Neural crest cell (in vitro differentiated cells): ENCODE measurements at places on chromosomes 2 and 18. TPM values are rescaled to one million over a fixed set of nuclear protein-coding genes. Genes with fewer than 3 reads are reported as not detected.

RBKS gene
- 0.79 and 0.86 TPM in 2 replicates for total RNA-seq

BOLL gene
- total RNA-seq, result not detected in 2 replicates

SCYGR4 gene
- not detected in 2 replicates for total RNA-seq

MALL gene
- 0.79 and 1.1 TPM in 2 replicates for total RNA-seq

XDH gene
- total RNA-seq, result 0.75 and 1.5 TPM in 2 replicates

RFX8 gene
- total RNA-seq, result 0.44 and 0.48 TPM in 2 replicates

ZNF521 gene
- total RNA-seq, result 86.1 and 87.9 TPM in 2 replicates

C2orf15 gene
- 0.23 and 0.37 TPM in 2 replicates for total RNA-seq

MERTK gene
- total RNA-seq, result 3.3 and 4.4 TPM in 2 replicates

GRCh38 chr2:60273836-60274235 lies 279.6 kb downstream of the BCL11A start:
- no peak for DNase-seq

GRCh38 chr2:215238485-215239098 lies 73.3 kb upstream of the ATIC start:
- no peak for DNase-seq

DNA sequence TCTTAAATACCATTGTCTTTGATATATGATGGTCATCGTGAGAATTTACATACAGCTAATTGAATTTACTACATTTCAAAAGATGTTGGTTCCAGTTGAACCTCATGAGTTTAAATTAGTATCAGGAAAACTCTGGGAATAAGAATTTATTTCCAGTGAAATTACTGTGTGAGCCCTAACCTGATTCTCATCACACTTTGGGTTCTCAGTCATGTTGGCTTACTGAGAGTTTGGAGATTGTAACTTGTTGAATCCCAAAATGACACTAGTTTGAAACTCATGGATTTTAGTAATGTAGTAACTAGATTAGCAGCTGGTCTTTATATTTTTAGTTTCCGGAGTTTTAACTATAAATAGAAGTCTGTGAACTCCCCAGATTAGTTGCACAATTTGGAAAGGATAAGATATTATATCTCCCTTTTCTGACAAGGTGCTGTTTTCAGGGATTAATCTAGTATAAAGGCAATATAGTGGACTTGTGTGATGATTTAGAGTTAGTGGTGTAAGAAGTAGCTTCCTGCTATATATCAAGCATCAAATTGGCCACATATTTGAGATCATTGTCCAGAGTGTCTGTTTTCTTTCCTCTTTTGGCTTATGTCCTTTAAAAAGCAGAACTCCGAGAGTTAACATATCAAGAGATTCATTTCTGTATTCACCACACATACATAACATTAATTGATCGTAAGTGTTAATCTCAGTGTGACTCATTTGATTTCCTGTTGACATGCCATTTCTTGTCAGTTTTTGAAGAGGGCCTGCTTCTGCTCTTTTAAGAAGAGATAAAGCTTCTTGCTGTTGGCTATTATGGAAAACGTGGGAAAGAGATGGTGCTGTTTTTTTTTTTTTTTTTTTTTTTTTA lies 15.7 kb downstream of the NDUFV2 start:
- no peak for DNase-seq

DNA sequence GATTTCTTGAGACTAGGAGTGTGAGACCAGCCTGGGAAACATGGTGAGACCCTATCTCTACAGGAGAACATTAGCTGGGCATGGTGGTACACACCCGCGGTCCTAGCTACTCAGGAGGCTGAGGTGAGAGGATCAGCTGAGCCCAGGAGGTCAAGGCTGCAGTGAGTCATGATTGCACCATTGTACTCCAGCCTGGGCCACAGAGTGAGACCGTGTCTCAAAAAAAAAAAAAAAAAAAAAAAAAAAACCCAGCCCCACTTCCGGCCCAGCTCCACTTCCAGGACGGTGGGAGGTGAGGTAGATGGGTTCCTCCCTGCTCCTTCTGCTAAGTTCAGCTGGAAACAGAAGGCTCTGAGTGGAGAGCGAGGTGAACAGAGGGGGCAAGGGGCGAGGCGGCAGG lies 41.4 kb upstream of the NFATC1 start:
- DNase-seq, result no peak

DNA sequence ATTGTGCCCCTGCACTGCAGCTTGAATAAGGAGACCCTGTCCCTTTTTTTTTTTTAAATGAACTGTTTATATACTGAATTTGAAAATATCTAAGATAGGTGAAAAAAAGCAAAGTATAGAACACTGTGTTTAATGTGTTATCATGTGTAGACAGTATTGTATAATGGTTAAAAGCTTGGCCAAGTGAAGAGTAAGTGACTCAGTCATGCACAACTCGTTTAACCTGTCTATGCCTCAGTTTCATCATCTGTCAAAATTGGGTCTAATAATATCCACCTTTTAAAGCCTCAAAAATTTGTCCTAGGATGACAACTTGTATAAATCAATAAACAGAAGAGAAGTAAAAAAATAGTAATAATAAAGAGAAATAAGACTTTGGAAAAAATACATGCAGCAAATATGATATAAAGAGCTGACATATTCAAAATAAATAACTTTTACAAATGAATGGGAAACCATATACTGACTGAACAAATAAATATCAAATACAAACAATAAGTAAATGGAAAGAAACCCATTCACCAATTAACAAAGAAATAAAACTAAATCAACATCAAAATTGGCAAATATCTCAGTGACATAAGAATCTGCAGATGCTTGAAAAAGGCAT lies 113.7 kb downstream of the C2orf74 start:
- DNase-seq, result no peak

DNA sequence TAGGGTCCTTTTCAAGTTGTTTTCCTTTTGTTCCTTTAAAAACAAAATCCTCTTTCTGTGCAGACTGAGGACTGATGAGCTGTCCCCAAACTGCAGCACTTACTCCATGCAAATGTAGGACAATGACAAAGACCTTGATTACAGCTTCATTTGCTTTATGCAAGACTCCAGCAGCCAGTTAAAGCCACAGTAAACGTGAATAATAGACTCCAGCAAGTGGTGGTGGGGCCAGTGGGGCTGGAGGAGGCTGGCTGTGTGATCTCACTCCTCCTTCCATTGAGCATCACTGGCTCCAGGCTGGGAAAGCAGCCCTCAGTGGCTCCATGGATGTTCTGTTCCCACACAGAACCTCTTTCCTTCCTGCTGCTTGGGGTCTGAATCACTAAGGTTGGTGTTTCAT lies 306.0 kb upstream of the CELF4 start:
- DNase-seq, result no peak

DNA sequence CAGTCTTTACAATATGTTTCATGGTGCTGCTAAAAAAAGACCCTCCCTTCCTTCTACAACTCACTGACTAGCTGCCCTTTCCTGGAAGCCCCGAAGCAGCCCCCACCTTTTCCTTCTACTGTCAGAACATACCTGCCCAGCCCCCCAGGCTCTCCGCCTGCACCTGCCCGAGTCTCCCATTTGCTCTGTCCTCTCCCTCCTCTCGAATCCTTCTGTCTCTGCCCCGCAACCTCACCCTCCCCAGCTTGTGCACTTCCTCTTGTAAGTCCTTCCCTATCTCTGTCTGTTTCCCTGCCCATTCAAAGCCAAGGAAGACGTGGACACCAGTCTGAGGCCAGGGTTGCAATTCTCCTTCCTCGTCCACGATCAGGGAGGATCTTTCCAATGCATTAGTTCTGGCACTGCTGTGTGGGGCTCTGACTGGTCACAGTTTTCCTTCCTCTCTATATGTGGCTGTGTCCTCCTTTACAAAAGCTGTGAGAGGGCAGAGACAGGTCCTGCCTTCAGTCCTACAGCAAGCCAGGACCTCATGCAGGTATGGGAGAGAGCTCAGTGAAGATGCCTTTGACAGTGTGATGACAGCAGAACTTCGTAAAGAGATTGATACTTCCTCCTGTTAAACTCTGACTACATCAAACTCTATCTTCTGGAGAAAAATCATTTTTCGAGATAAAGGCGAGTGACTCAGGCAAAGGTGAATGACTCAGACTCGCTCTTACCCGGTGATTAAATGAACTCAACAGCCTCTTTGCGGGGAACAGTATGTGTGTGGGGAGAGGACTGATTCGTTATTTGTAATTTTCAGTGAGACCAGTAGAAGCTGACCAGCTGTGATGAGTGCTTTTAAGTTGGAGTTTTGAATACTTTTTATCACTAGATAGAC lies 14.2 kb downstream of the TNFRSF11A start:
- no peak for DNase-seq

DNA sequence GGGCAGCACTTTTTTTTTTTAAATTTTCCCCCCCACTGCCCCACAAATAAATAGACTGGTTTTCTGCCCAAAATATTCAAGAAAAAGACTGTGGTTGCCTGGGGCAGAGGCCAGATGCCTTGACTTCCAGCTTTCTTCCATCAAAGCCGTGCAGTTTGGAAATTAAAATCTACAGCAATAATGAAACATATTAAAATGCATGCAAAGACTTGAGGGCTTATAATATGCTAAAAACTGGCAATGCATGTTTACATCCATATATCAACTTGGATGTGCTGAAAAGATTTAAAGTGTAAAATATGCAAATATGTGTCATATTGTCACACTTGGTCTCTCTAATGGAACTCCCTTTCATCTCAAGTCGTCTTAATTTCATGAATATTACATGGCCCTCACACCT lies 2036.2 kb upstream of the PIK3C3 start:
- no peak for DNase-seq

DNA sequence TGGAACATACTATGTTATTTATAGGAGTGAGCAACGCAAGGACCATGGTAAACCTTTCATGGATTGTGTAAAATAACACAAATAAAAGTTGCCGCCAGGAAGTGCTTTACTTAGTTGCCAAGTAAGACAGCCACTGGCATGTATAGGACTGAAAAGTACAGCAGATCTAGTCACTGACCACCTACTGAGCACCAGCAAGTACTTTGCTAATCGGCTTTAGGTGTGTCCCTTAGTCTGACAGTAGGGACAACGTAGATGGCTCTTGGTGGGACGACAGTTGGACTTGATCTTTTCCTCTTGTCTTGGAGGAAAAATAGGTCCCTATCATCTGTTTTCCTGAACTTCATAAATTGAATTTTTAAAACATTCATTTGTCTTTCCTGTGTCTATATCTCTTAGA lies 13.6 kb upstream of the CXXC1 start:
- no peak for DNase-seq

- peak; percentile 71 for DNase-seq
These were observed 920 bp downstream of the GULP1 start for GRCh38 chr2:188292348-188293239.

DNA sequence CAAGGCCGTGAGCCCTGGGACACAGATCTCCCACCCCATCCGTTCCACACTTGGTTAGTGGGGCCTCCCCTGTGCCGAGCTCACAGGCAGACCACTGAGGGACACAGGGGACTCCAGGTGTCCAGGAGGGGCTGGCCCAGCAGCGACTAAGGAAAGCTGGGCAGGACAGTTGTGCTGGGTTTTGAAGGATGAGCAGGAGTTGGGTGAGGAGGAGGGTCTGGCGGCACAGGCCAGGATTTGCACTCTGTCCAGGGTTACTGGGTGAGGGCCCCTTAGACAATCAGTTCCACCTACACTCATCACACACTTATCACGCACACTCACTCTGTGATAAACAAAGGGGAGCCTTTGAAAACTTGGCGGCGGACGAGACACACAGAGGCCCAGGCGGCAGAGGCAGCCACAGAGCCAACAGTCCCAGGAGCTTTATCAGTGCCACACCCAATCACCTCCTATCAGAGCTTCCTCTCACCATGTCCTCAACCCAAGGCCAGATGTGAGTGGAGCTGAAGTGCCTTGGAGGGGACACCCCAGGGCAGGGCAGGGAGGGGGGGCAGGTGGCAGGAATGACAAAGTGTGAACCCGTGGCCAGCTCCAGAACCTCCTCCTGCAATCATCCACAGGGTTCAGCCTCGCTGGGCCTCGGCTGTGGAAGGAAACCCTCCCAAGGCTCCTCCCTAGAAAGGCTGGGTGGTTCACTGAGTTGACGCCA lies 26.6 kb downstream of the BIN1 start:
- no peak for DNase-seq

GRCh38 chr2:173869244-173870229 lies 95.6 kb downstream of the SP3 start:
- no peak for DNase-seq

DNA sequence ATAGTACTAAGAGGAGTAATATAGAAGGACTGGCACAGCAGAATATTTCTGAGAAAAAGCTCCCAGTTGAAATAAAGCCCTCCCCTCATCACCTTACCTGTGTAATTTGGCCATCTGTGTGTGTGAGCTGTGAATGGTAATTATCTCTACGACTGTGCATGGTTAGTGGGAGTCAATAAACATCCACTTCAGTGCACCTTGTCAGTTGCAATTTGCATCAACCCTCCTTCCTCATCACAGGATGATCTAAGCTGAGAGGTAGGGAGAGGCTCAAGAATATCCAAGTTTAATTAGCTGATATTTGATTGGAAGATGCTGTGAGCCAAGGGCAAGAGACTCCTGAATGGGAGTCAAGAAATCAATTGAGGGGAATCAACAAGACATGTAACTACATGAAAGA lies 694.9 kb upstream of the KLHL29 start:
- no peak for DNase-seq

DNA sequence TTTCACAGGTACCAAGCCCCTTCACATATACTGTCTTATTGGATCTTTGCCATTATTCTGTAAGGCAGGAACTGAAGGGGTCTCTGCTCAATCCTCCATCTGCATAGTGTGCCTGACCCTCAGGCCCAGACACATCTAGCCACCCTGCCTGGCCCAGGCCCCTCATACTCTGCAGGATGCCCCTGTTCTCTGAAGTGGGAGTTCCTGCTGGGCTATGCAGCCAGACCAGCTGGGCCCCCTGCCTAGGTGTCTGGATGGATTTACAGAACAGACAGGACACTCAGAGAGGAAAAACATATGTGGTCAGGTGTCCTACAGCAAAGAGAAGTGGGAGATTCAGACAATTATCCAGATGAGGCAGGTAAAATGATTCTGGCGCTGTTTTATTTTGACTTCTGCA lies 42.0 kb downstream of the SLC4A5 start:
- no peak for DNase-seq

- no peak for DNase-seq
These were observed 130.4 kb upstream of the CYP26B1 start for GRCh38 chr2:72278046-72278445.

DNA sequence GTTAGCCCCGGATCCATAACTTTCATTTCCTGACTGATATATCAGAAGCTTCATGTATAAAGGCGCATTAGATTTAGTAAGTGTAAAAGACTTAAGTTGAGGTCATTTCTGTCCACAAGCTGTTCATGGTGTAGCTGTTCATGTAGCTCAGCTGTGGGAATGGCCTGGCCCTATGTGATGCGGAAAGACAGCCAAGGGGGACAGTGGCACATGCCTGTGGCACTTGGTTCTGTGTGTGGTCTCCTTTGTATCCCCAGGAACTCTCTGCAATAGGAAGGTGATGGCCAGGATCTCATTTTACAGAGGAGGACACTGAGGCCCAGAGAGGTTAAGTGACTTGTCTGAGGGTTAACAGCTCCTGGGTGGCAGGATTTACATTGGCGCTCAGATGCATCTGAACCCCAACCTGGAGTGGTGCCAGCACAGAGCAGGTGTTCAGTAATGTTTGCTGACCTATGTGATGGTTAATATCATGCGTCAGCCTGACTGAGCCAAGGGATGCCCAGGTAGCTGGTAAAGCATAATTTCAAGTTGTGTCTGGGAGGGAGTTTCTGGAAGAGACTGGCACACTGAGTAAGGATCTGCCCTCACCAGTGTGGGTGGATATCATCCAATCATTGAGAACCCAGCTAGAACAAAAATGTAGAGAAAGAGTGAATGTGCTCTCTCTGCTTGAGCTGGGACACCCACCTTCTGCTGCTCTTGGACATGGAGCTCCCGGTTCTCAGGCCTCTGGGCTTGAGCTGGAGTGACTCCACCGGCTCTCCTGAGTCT lies 25.4 kb downstream of the HPCAL1 start:
- no peak for DNase-seq

- DNase-seq, result no peak
These were observed 246.9 kb downstream of the LDLRAD4 start for GRCh38 chr18:13465476-13465875.

- no peak for DNase-seq
These were observed 37.6 kb upstream of the ITGA6 start for GRCh38 chr2:172389685-172390339.
